Camera-type eye (tissue), 1 donor: ENCODE measurements at places on chromosomes 12 and 14. TPM values are rescaled to one million over a fixed set of nuclear protein-coding genes. Genes with fewer than 3 reads are reported as not detected.

The CLEC6A gene
- 0.27 TPM for total RNA-seq

The CCDC60 gene
- 32.3 TPM for total RNA-seq

The KRT86 gene
- not detected for total RNA-seq

The GPN3 gene
- total RNA-seq: 16.1 TPM

The NEDD8 gene
- total RNA-seq: 61.8 TPM

The HPD gene
- 0.77 TPM for total RNA-seq

The SMCO2 gene
- 1.9 TPM for total RNA-seq

The SLCO1A2 gene
- total RNA-seq: 0.05 TPM

The PRR4 gene
- total RNA-seq: 11.7 TPM

The AKAP6 gene
- total RNA-seq: 74.4 TPM

The RNASE7 gene
- total RNA-seq: 0.55 TPM

The RNASE3 gene
- total RNA-seq: not detected

The INTS13 gene
- total RNA-seq: 43.8 TPM

The LGALS3 gene
- total RNA-seq: 86.0 TPM

The PRIM1 gene
- total RNA-seq: 32.1 TPM

The FLVCR2 gene
- 8.2 TPM for total RNA-seq

The C12orf50 gene
- 0.22 TPM for total RNA-seq

The HOXC12 gene
- total RNA-seq: not detected

The OXA1L gene
- total RNA-seq: 54.7 TPM

The INHBE gene
- not detected for total RNA-seq

The STAC3 gene
- total RNA-seq: 55.6 TPM

The TMEM132C gene
- 15.1 TPM for total RNA-seq

The SLC10A1 gene
- total RNA-seq: not detected

The CMKLR1 gene
- 4.0 TPM for total RNA-seq

The AMDHD1 gene
- 5.8 TPM for total RNA-seq

The KRT6A gene
- total RNA-seq: 1.2 TPM

The ANG gene
- total RNA-seq: 5.1 TPM

The RBP5 gene
- total RNA-seq: 1.4 TPM

The MED6 gene
- 93.9 TPM for total RNA-seq

The PRIMA1 gene
- total RNA-seq: 2.9 TPM

The GLIPR1L1 gene
- not detected for total RNA-seq

The OTX2 gene
- 538 TPM for total RNA-seq

The CMA1 gene
- total RNA-seq: not detected

The SCNN1A gene
- 4.9 TPM for total RNA-seq

The SLC17A8 gene
- 3.6 TPM for total RNA-seq
